A549 treated with ZK216348 at 1 μM for 4 hours (cell line): ENCODE measurements at places on chromosomes 16 and 17. TPM values are rescaled to one million over a fixed set of nuclear protein-coding genes. Genes with fewer than 3 reads are reported as not detected.

Gene ATF7IP2
- 6.3 to 12.4 TPM (median 10.2 TPM) in 5 replicates for total RNA-seq

Gene MT2A
- total RNA-seq = 867 to 1,542 TPM (median 1,146 TPM) in 5 replicates

Gene CHST4
- not detected in 5 replicates for total RNA-seq

Gene CSH2
- not detected in 5 replicates for total RNA-seq

Gene SERPINF2
- 1.7 to 3.1 TPM (median 2.3 TPM) in 5 replicates for total RNA-seq

Gene KRT12
- total RNA-seq = not detected in 5 replicates

Gene ACAP1
- total RNA-seq = 2.9 to 5.3 TPM (median 3.1 TPM) in 5 replicates

Gene IRX5
- 1.3 to 2.8 TPM (median 2.0 TPM) in 5 replicates for total RNA-seq

Gene NPIPB6
- total RNA-seq = 1.4 to 2.9 TPM (median 1.5 TPM) in 5 replicates

Gene KRT15
- 3.1 to 5.1 TPM (median 4.0 TPM) in 5 replicates for total RNA-seq
